HFFc6 (cell line): ENCODE measurements at places on chromosomes 4 and X.

DNA sequence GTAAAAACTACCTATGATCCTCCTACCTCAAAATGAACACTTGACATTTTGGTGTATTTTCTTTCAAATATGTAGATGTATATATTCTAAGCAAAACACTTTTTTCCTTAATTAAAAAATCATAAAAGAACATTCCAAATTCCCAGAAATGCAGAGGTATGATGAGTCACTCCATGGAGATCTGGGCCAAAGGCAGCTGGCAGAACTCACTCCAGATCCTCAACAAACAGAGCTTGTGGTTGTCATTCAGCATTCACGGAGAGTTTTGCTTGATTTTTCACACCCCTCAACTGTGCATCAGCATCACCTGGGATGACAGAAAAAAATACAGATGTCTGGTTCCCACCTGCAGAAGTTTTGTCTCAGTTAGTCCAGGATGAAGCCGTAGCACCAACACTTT is 144.6 kb downstream of the KIT start:
- no peaks in the 10 kb centered on the region for H3K27me3 ChIP-seq
- no peaks in the 10 kb centered on the region for H3K4me1 ChIP-seq
- H3K27ac ChIP-seq: no peak overlapping the region
- no peaks in the 10 kb centered on the region for H3K36me3 ChIP-seq
- DNase-seq: no peak

DNA sequence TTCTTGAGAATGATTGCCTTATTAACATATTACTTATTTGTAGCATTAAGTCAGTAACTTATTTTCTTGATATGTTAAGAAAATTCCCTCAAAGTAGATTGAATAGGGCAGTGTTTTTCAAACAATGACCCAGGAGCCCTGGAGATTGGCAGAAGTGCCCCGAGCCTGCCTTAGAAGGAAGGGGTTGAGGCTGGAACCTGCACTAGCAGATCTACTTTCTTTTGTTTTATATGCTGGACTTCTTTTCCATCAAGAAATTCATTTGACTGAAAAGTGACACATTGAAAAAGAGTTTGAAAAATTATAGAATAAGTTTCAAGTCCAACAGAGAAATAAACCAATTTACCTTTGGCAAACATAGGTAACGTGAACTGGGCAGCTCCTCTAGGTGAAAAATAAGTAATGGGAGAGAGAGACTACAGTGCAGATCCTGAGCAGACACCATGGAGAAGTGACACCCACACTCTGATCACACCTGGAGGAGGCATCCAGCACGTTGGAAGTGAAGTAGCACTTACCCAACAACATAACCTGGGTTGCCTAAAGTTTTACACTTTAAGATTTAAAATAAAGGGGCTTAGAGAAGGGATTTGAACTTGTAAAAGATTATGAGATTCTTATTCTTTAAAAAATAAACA is 18.6 kb downstream of the ARSJ start:
- H3K36me3 ChIP-seq: peaks cover 39% of the 10 kb centered on the region
- no peaks in the 10 kb centered on the region for H3K27me3 ChIP-seq
- H3K4me1 ChIP-seq: peaks cover 81% of the 10 kb centered on the region
- H3K27ac ChIP-seq: peak overlapping the region; percentile 87
- no peak for DNase-seq
- no peak overlapping the region for H3K4me3 ChIP-seq

DNA sequence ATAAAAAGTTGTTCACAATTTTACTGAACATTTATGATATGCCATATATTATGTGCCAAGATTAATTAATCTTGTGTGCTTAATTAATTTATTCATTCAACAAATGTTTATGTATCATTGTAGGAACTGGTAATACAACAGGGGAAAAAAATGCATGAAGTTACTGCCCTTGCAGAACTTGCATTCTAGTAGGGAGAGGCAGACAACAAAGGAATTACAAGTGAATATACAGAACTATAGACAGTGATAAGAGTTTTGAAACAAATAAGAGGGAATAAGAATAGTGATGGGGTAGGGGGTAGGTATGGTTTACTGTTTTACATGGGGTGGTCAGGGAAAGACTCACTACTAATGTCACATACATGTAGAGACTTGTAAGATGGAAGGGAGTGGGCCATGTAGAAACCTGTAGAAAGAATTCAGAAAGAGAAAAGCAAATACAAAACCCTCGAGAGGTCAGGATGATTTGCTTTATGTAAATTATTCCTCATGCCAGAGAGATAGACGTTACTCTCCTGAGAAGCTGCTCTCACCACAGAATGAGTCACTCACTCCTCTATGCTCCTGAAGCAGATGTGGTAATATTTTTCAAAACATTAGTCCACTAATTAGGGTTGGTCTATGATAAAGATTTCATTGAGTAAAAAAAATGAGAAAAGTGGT is 855.0 kb upstream of the GRID2 start:
- H3K36me3 ChIP-seq: no peaks in the 10 kb centered on the region
- H3K27ac ChIP-seq: no peak overlapping the region
- H3K27me3 ChIP-seq: no peaks in the 10 kb centered on the region

GRCh38 chr4:8782135-8782534 is 89.5 kb downstream of the HMX1 start:
- H3K27me3 ChIP-seq: peaks cover 2% of the 10 kb centered on the region
- DNase-seq: no peak
- H3K4me3 ChIP-seq: no peak overlapping the region
- H3K36me3 ChIP-seq: no peaks in the 10 kb centered on the region
- H3K4me1 ChIP-seq: no peaks in the 10 kb centered on the region

DNA sequence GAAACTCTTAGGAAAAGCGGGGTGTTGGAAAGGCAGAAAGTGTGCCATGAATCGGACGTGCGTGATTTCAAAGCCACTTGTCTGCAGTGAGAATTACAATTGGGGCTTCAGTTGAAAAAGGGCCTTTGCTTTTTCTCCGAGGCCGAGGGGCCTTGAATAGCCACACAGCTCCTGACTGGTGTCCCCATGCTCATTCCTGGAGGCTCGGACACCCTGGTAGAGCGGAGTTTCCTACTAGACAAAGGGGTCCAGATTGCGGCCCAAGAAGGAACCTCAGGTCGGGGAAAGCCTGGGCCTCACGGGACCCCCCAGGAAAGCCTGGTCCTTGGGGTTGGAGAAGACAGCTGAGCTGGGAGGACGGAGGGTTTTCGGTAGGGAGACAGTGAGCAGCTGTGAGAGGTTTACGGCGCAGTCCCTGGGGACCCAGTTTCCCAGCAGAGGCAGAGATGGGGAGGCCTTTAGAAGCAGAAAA is 3.0 kb upstream of the SHOX start:
- H3K36me3 ChIP-seq: peaks cover 32% of the 10 kb centered on the region
- peak overlapping the region; percentile 95 for H3K27ac ChIP-seq
- peak overlapping the region; percentile 96 for H3K4me3 ChIP-seq
- peaks cover 54% of the 10 kb centered on the region for H3K4me1 ChIP-seq
- peaks cover 13% of the 10 kb centered on the region for H3K27me3 ChIP-seq

DNA sequence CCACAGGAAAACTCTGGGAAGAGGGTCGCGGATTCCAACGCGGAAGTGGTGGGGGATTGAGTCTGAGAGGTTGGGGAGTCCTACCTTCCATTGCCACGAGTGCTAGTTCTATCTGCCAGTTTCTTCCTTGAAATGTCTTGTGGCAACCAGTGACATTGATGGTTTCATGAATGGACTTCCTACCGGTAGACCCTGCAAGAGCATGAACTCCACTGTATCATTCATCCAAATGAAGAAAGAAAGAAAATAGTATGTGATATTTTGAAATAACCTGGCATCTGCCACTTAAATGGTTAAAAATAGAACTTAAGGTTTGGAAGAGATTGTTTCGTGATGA is 1.1 kb upstream of the SLC10A7 start:
- peaks cover 5% of the 10 kb centered on the region for H3K27me3 ChIP-seq
- H3K4me3 ChIP-seq: no peak overlapping the region
- H3K4me1 ChIP-seq: peaks cover 23% of the 10 kb centered on the region
- no peak overlapping the region; the same call in 1 of the 2 replicates for H3K27ac ChIP-seq

DNA sequence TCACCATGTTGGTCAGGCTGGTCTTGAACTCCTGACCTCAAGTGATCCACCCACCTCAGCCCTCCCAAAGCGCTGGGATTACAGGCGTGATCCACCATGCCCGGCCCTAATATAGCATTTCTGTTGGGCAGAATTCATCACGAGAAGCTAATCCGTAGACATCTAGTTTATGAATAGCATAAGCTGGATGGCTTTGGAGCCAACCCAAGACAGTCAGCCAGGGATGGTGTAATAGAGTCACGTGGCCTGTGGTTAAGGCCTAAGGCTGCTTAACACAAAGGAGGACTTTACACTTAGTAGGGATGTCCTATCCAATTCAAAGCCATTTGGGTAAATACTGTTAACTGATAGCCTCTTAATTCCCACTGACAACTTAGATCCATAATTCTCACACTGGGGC is 173.6 kb downstream of the RAP1GDS1 start:
- peaks cover 48% of the 10 kb centered on the region for H3K4me1 ChIP-seq
- H3K4me3 ChIP-seq: no peak overlapping the region
- no peaks in the 10 kb centered on the region for H3K27me3 ChIP-seq
- H3K27ac ChIP-seq: no peak overlapping the region
- peaks cover 23% of the 10 kb centered on the region; the same call in 1 of the 2 replicates for H3K36me3 ChIP-seq
- no peak for DNase-seq

DNA sequence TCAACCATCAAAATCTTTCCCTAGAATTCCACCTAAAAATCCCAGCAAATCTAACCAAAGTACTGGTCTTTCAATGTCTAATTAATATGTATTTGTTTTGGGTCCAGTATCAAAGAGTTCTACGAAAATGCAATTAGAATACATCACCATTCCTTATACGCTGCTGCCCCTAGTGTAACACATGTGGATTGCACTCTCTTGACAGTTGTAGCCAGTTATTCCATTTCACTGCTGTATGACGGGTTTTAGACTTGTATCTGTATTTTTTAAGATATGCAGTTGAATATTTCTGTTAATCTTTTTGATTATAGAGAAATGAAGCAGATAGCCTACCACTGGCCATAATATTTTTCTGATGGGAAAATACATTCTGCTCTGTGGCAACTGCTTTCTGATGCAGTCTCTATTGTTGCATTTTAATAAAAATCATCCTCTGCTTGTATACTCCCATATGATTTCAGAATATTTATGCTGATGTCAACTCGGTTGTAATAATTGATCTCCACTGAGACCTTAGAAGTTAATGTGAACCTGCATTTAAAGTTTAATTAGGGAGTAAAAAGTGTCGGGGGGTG is 17.1 kb upstream of the PAGE2B start:
- H3K36me3 ChIP-seq: no peaks in the 10 kb centered on the region
- H3K4me3 ChIP-seq: peak overlapping the region; percentile 51; the same call in 1 of the 2 replicates
- DNase-seq: peak; percentile 3
- H3K27ac ChIP-seq: no peak overlapping the region
- peaks cover 11% of the 10 kb centered on the region for H3K4me1 ChIP-seq

- H3K4me3 ChIP-seq: no peak overlapping the region
- H3K27me3 ChIP-seq: peaks cover 3% of the 10 kb centered on the region; the same call in 1 of the 2 replicates
- H3K27ac ChIP-seq: no peak overlapping the region
- no peaks in the 10 kb centered on the region for H3K4me1 ChIP-seq
- no peak for DNase-seq
These were observed 15.0 kb upstream of the CT47A1 start for GRCh38 chrX:121000589-121000988.

- H3K27me3 ChIP-seq: no peaks in the 10 kb centered on the region
- DNase-seq: no peak
- no peaks in the 10 kb centered on the region for H3K4me1 ChIP-seq
- H3K27ac ChIP-seq: no peak overlapping the region
- H3K36me3 ChIP-seq: no peaks in the 10 kb centered on the region
- no peak overlapping the region for H3K4me3 ChIP-seq
These were observed 10.0 kb upstream of the HS6ST2 start for GRCh38 chrX:132968296-132968949.

GRCh38 chr4:87150498-87151261 is 69.7 kb downstream of the KLHL8 start:
- no peaks in the 10 kb centered on the region for H3K27me3 ChIP-seq

DNA sequence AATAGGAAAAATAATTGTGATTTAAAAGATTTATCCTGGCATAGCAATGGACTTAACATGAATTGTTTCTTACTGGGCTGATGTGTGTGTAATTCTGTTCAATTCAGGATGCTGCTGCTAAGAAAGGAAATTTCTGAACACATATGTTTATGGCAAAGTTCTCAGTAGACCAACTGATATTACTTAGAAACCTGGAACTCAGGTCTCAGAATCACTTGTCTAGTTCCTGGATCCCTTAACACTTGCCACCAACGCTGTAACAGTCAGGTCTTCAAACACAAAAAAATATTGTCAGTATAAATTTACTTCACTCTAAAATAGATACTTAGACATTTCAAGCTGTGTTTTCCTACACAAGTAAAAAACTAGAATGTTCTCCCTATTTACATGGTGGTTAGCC is 5.5 kb downstream of the CASP3 start:
- peak overlapping the region; percentile 8; the same call in 1 of the 2 replicates for H3K27ac ChIP-seq
- peaks cover 2% of the 10 kb centered on the region for H3K27me3 ChIP-seq
- no peak for DNase-seq
- peaks cover 33% of the 10 kb centered on the region for H3K36me3 ChIP-seq
- H3K4me3 ChIP-seq: no peak overlapping the region
- H3K4me1 ChIP-seq: peaks cover 48% of the 10 kb centered on the region

- H3K36me3 ChIP-seq: no peaks in the 10 kb centered on the region
- DNase-seq: peak; percentile 28
- H3K4me3 ChIP-seq: no peak overlapping the region
- no peak overlapping the region for H3K27ac ChIP-seq
These were observed 192.5 kb upstream of the TAPT1 start for GRCh38 chr4:16418814-16419213.
